ENCODE measurements at places on chromosomes 6 and 20. TPM values are rescaled to one million over a fixed set of nuclear protein-coding genes. Genes with fewer than 3 reads are reported as not detected.

DNA sequence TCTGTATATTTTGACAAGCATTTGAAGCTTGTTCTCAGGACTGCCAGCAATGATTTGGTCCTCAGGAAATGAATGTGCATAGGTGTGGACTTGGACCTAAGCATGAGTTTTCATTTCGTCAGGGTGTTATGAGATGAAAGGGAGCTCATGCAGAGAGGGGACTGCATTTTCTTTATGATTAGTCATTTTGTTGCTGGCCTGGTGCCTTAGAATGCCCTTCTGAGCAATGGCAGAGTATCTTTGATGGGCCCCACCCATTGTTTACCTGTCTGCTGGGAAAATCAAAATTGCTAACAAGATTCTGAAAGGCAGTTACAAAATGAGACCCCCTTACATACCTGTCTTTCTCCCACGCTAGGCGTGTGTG lies 51.5 kb upstream of the MTHFD1L start:
- no peak for DNase-seq
- H3K27me3 ChIP-seq: peaks cover 6% of the 10 kb centered on the region
- H3K4me3 ChIP-seq: no peak overlapping the region
- H3K4me1 ChIP-seq: no peaks in the 10 kb centered on the region

- no peaks in the 10 kb centered on the region for H3K36me3 ChIP-seq
- H3K27ac ChIP-seq: no peak overlapping the region
- no peak for DNase-seq
- no peaks in the 10 kb centered on the region for H3K4me1 ChIP-seq
Measured at GRCh38 chr6:159886270-159886669, 4.5 kb upstream of the MAS1 start.

DNA sequence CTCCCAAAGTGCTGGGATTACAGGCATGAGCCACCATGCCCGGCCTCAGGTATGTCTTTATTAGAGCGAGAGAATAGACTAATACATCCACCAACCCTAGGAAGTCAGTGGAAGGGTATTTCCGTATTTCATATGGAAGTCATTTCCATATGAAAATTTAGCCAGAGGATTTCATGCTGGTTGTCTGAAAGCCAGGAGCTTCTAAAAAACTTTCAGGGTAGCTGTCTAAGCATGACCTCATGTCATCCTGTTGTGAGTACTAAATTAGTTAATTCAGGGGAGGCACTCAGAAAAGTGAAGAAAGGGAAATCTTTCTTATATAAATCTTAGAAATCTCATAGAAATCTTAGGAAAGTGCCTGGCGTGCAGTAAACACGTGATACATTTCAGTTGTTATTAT lies 16.5 kb downstream of the SLC52A3 start:
- no peaks in the 10 kb centered on the region for H3K27me3 ChIP-seq
- no peak overlapping the region for H3K4me3 ChIP-seq
- no peak for DNase-seq
- H3K36me3 ChIP-seq: no peaks in the 10 kb centered on the region
- H3K27ac ChIP-seq: no peak overlapping the region

The TRAPPC3L gene
- not detected for total RNA-seq

The TXLNB gene
- total RNA-seq: 0.69 TPM

The OOEP gene
- 1.1 TPM for total RNA-seq

- no peak for DNase-seq
- no peaks in the 10 kb centered on the region for H3K27me3 ChIP-seq
- H3K4me1 ChIP-seq: peaks cover 25% of the 10 kb centered on the region
- no peak overlapping the region for H3K27ac ChIP-seq
Measured at GRCh38 chr6:34334796-34335416, 57.6 kb downstream of the NUDT3 start.

DNA sequence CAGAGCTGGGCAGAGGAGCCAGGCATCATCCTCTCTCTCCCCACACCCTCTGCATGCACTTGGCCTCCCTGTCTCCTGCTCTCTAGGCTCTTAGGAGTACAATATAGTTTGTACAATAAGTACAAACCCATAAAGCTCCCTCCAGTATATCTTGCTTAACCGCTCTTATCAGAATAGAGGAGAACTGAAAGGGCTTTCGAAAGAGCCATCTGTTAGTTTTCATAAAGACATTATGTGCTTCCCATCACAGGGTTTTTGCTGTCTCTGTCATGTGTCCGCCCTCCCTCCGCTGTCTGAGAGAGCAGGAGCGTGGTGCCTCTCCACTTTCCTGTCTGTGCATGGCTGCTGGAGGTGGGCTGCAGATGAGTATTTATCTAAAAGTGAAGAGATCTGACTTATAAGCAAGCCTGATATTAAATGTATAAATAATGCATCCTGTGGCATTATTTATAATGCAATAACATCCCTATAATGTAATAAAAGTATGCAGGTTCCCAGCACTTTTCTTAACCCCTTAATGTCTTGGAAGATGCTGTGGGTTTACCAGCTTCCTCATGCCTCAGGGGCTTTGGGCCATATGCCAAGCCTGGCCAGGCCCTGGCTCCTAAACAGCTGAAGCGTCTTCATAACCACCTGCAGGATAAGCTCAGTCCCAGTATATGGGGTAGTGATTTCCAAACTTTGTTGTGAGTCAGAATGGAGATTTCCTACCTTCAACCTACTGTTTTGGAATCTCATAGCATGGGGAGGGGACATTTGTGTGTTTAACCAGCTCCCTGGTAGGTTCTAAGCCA lies 297.1 kb downstream of the DHX35 start:
- no peak overlapping the region for H3K4me3 ChIP-seq
- DNase-seq: no peak
- no peaks in the 10 kb centered on the region for H3K4me1 ChIP-seq
- no peak overlapping the region for H3K27ac ChIP-seq
- no peaks in the 10 kb centered on the region for H3K36me3 ChIP-seq
- peaks cover 15% of the 10 kb centered on the region for H3K27me3 ChIP-seq

DNA sequence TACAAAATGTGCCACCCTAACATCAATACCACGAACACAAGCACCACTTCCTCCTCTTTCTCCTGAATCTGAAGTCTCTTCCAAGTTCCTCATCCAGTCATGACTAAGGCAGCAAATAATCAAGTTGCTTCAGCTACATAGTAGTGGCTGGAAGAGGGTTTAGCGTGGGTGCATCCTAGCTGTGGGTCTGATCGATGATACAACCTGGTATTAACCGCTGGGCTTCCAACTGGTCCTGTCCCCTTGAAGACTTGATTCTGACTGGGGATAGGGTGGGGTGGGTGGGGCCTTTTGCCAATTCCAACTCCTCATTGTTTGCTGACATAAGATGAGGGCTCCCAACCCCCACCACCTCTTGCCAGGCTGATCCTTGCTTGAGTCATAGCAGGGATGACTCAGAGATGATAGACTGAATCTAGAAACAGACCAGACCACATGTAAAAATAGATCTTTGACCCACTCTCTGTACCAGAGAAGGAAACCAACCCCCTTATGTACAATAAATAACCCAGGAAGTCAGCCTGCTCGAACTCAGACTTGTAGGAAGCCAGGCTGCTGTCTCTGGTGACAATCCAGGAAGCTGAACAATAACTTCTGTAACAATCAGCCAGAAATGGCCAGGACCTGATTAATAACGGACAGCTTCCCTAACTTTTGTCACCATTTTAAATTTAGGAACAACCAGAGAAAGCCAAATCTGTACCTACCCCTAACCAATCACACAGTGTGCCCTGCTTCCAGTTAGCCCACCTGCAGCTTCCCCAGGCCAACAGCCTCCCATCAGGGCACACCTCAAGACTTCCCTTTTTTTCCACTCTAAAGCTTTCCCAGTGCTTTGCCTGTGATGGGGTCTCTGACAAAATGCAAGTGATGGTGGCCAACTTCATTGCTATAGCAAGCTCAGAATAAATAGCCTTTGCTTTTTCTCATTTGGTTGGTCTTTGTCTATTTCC lies 68.9 kb upstream of the FAM184A start:
- H3K4me1 ChIP-seq: peaks cover 33% of the 10 kb centered on the region
- peaks cover 13% of the 10 kb centered on the region for H3K36me3 ChIP-seq
- DNase-seq: no peak
- H3K4me3 ChIP-seq: no peak overlapping the region

DNA sequence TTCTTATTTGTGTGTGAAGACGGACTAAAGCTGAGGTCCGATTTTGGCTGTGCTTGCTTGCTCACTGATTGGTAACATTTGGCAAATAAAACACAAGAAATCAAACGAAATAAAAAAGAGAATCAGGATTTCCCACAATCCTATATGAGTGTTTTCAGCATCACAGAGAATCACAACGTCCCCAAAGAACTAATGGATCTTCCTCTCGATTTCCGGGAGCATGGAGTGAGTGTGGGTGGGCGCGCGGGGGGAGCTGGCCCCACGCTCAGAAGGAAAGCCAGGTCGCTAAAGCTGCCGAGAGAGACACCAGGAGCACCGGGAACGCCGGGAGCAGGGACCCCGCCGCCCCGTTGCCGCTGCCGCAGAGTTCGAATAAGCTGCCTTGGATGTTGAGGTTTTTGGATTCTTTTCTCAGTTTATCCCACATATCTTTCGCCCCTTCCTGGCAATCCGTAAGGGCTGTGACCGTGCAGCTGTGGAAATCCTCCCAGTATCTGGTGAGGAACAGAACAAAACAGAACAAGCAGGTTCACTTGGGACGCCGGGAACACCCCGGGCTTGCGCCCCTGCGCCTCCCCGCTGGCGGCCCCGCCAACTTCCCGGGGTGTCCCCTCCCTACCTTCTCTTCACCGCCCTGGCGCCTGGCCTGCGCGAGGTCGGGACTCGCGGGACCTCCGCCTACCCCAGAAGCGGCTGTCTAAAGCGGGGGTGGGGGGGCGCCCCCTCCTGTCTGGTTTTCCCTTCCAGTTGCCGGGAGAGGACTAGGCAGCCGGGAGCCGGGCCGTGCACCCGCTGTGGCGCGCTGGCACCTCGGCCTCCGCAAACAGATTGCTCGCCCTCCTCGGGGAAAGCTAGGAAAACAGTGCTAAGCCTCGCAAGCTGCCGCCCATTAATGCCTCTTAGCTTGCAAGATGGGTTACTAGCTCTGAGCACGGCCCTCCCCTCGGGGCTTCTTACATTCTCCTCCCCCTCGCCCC lies 7.7 kb downstream of the NRN1 start:
- H3K27me3 ChIP-seq: peaks cover 66% of the 10 kb centered on the region
- peak overlapping the region; percentile 74 for H3K4me3 ChIP-seq
- peaks cover 37% of the 10 kb centered on the region for H3K36me3 ChIP-seq

DNA sequence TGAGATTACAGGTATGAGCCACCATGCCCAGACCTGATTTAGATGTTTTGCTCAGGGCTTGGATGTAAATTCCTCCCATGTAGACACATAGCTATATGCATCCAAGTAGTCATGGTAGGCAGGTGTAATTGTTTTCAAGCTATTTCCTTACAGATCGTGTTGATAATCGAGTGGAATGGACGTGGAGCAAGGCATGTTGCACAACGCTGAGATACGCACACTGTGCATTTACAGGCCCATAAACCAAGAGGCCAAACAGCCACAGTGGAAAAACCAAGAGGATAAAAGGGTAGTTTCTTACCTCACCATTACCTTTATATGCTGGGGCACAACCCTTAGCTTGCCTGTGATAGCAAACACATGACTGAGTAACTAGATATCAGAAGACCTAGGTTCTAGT lies 51.0 kb upstream of the ADGRF1 start:
- DNase-seq: no peak
- H3K4me3 ChIP-seq: no peak overlapping the region
- peaks cover 7% of the 10 kb centered on the region for H3K27me3 ChIP-seq
- no peak overlapping the region for H3K27ac ChIP-seq
- H3K36me3 ChIP-seq: no peaks in the 10 kb centered on the region

DNA sequence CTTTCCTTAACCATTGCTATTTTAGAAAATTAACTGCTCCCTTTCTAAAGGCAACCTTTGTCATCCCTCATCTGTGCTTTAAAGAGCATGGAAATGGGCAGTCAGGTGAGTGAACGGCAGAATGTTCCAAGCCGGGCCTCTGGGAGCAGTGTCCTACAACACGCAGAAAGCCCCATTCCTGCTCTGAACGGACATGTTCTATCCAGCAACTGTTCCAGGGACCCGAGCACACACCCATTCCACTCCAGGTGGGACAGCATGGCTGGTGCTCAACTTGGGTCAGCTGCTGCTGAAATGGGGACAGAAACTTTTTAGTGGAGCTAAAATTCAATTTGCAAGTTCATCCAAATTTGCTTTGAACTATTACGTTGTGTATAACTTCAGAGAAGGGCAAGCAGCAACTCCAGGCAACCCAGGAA lies 26.7 kb downstream of the DIDO1 start:
- H3K27ac ChIP-seq: peak overlapping the region; percentile 92
- H3K4me3 ChIP-seq: no peak overlapping the region
- H3K36me3 ChIP-seq: peaks cover 7% of the 10 kb centered on the region
- H3K4me1 ChIP-seq: peaks cover 37% of the 10 kb centered on the region
- DNase-seq: no peak

GRCh38 chr6:10582774-10583508 lies 61.8 kb downstream of the GCNT2 start:
- H3K27ac ChIP-seq: peak overlapping the region; percentile 76
- H3K4me1 ChIP-seq: peaks cover 42% of the 10 kb centered on the region
- H3K36me3 ChIP-seq: peaks cover 7% of the 10 kb centered on the region
- peak; percentile 33 for DNase-seq
- H3K27me3 ChIP-seq: no peaks in the 10 kb centered on the region
- H3K4me3 ChIP-seq: peak overlapping the region; percentile 49

GRCh38 chr6:88539295-88539764 lies 373.2 kb upstream of the CNR1 start:
- DNase-seq: no peak
- H3K36me3 ChIP-seq: no peaks in the 10 kb centered on the region
- H3K27ac ChIP-seq: no peak overlapping the region

DNA sequence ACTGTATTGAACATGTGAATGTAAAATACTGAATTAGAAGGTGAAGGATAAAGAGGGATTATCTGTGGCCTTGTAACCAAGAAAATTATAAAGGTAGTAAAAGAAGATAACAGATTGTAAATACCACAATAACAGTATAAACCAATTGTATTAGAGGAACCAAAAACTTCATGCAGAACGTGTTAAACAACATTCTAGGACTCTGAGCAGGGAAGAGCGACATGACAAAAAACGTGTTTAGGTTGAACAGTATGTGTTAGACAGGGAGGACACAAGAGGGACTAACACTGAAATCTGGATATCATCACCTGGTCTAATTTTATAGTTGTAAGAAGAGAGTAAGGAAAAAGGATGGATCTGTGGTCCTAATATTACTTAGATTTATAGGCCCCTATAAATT lies 259.0 kb upstream of the RUNX2 start:
- DNase-seq: no peak
- peaks cover 5% of the 10 kb centered on the region for H3K36me3 ChIP-seq
- peaks cover 5% of the 10 kb centered on the region for H3K4me1 ChIP-seq
- H3K27ac ChIP-seq: no peak overlapping the region

- no peaks in the 10 kb centered on the region for H3K27me3 ChIP-seq
- no peak for DNase-seq
- H3K36me3 ChIP-seq: no peaks in the 10 kb centered on the region
- H3K4me1 ChIP-seq: no peaks in the 10 kb centered on the region
- no peak overlapping the region for H3K27ac ChIP-seq
Measured at GRCh38 chr20:49207076-49207475, 12.1 kb upstream of the DDX27 start.

DNA sequence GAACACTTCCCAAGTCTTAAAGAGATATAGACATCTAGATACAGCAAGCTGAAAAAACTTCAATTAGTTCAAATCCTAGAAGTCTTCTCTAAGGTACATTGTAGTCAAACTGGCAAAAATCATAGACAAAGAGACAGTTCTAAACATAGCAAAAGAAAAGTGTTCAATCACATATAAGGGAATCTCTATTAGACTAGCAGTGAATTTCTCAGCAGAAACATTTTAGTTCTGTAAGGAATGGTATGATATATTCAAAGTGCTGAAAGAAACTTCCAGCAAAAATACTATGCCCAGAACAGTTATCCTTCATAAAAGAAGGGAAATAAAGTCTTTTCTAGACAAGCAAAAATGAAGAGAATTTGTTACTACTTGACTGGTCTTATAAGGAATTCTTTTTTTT lies 186.3 kb upstream of the SYNCRIP start:
- no peaks in the 10 kb centered on the region for H3K27me3 ChIP-seq
- peaks cover under 1% of the 10 kb centered on the region for H3K36me3 ChIP-seq
- H3K4me3 ChIP-seq: no peak overlapping the region
- no peak for DNase-seq

All from activated naive CD8-positive, alpha-beta T cell treated with anti-CD3 and anti-CD28 coated beads, Interleukin-2, amount 10 ng/mL, durations not matched to agents 7 days and 5 days (primary cell).